ENCODE measurements at places on chromosomes 4 and X.

- no peak for DNase-seq
Observed at GRCh38 chrX:149961572-149961971, 23.3 kb upstream of the EOLA2 start.

DNA sequence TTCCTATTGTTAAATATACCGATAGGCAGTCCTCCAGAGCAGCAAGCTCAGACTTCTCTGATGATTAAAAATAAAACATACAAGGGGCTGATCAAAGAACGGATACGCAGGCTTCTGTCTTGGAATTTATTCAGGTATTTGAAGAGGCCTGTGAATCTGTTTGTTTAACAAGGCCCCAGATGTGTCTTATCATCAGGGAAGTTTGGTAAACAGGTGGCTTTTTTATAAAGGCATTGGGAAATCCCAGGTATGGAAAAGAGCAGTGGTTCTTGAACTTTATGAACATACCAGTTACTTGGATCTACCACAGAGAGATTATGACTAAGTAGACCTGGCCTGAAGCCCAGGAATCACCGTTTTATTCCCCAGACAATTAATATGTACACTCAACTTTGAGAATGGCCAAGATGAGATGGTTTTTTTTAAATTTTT lies 47.9 kb downstream of the SOWAHB start:
- DNase-seq: no peak

- no peak for DNase-seq
Observed at GRCh38 chr4:70722199-70722791, 531 bp downstream of the RUFY3 start.

DNA sequence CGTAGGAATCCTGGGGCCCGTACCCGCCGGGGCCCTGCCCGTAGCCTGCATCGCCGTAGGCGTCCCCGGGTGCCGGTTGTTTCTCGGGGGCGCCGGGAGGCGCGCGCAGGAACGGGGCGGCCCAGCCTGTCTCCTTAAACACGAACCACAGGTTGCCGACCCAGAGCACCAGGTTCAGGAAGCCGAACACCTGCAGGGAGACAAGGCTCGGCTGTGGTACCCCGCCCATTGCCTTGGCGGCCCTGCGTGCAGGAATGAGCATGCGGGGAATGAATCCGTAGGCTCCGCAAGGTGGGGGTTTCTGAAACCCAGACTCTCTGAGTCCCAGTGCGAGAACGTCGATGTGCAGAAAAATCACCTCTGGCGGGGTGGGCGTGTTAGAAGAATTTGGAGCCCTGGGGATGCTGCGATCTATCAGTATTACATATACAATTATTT lies 5.4 kb upstream of the PRICKLE3 start:
- no peak for DNase-seq

DNA sequence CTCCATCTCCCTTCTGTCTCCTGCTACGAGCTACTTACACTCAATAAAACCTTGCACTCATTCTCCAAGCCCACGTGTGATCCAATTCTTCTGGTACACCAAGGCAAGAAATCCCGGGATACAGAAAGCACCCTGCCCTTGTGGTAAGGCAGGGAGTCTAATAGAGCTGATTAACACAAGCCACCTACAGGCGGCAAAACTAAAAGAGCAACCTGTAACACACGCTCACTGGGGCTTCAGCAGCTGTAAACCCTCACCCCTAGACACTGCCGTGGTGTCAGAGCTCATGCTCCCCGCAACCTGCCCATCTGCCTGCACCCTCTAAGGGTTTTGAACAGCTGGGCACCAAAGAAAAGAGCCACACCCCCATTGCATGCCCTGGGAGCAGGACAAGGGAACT lies 755.4 kb upstream of the HTR2C start:
- no peak for DNase-seq

DNA sequence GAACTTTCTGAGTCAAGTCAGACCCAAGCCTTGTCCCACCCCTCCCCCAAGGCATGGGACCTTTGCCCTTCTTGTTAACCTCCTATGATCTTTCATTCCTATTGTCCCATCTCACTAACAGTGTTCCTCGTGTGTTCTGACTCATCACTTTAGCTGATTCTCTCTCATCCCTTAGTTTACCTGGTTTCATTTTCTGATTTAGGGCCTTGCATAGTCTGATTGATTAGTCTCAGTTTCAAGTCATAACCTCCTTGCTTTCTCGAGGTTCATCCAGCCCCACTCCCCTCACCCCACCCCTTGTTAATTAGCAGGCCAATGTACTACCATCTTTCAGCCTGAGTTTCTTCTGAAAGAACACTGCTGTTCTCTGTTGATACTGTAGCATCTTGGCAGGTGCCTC lies 517.4 kb downstream of the RPA4 start:
- no peak for DNase-seq

DNA sequence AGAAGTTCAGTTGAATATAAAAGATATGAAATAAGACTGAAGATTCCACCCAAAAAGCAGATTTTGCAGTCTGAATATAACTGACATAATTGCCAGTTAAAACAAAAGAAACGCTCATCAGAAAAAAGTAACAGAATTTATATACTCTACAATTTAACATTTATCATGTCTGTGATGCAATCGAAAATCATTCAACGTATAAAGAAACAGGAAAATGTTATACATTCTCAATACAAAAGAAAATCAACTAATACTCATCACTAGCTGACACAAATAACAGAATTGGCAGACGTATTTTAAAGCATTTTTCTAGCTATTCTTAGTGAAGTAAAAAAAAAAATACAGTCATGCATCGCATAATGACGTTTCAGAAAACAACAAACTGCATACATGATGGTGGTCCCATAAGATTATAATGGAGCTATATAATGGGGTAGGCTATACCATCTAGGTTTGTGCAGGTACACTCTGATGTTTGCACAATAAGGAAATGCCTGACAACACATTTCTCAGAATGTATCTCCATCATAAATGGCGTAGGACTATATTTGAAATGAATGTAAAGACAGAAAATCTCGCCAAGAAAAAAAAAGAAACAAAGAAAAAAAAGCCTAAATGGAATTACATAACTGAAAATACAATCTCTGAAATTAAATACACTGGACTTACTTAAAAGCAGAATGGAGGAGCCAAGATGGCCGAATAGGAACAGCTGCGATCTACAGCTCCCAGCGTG lies 34.3 kb downstream of the OR13H1 start:
- DNase-seq: no peak

DNA sequence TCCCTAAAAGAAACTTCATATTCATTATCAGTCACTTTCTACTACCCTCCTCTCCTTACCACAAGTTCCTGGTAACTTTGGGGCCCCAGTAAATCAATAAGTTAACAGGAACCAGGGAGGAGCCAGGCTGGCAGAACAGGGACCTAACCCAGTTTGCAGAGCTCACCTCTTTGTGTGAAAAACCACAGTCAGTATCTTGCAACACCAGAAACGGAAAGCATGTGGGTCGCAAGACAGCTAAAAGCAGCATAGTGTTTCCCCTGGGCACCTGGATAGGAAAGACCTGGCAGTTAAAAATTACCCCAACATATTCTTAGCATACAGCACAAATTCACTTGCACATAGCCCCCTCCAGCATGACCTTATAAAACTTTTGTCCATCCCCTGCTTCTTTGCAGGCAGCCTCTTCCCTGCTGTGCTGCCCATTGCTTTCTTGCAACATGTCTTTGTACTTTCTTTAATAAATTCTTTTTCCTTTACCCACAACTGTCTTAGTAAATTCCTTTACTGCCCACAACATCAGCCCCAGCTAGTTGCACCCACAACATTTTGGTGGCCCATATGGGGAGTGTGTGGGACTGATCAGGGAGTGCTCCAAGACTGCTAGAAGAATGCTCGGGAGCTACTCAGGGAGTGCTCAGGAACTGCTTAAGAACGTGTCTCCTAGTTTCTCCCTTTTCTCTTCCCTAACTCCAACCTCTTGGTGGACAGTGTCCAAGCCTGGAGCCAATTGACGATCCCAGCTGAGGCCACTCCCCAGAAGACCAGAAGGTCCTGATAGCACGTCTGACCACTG lies 83.4 kb downstream of the MSN start:
- DNase-seq: no peak

DNA sequence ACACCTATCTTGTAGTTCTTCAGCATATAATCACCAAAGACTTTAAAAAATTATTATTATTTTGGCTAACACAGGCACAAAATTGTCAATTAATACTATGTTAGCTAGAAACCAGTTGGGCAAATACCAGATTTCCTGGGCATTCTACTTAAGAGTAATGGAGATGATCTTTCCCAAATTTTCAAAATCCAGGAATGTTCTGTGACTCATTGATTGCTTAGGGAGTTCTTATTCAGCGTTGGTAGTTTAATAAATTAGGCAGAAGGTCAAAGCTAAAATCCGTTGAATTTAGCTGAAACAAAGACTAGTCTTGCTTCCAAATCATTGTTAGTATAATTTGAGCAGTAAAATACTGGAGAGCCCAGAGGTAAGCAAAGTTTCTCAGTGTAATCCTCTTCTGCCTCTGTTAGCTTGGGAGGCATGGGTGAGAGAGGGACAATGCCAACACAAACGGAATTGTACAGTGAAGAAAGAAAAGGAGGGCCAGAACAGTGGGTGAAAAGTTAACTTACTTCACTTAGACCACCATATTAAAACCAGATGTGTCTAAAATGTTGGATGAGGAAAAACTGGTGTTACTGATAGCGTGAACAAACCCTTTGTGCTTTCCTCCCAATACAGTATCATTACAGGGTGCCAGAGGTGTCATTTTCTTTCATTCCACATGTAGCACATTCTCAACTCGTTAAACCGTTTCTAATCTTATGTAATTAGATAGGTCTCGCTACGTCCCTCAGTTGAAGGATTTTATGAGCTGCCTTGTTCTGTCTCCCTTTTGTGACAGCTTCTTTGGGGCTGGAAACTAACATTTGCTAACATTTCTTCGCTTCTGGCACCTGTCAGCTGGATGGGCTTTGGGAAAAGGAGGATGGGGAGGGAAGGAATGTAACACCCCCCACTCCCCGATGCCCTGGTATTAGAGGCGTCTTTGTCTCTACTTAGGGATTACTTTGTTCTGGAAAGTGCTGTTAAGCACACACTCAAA lies 87.4 kb upstream of the CITED1 start:
- DNase-seq: no peak

- DNase-seq: no peak
Observed at GRCh38 chrX:40524423-40524822, 56.3 kb upstream of the ATP6AP2 start.

DNA sequence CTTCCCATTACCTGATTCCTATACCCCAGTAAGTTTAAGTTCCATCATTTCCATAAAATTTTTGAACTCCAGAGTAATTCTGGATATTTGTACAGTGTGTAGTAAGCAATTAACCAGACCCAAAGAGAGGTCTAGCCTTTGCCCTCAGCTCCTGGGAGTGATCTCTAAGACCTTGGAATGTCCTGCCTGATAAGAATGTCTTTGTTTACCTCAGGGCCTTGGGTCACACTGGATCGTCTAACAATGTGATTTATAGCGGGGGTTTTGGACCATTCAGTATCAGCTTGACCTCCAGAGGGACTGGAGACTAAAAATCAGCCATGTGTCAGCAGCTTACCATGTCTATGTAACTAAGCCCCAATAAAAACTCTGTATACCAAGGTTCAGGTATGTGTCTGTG lies 330.9 kb upstream of the PPP1R2C start:
- DNase-seq: no peak

DNA sequence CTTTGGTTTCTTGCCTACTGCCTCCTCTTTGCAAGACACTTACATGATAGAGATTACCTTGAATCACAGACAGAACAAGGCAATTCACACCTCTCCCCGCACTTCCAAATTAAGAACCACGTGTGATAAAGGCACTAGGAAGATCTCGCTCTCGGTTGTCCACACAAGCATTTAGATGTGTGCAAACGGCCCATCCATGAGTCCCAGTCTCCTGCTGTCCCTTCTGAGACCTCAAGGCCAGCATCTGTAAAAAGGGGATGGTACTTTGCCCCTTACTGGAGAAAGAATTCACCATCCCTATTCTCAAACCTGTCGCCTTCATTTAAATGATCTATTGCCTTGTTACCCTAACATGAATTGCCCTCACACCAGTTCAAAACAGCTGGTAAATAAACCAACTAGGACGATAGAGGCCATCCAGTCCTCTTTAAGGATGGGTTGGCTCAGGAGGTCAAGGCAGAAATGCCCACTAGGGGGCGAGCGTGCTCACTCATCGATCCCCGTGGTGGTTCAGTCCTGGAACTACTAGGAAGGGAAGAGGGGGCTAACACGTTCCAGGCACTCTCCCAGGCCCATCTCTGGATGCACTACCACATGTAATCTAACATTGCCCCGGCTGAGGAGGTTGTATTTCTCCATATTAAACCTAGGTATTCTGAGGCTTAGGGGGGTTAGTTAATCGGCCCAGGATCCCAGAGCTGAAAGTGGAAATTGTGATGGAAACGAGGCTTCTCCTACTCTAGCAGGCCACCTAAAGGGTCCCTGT lies 95.8 kb downstream of the DHX15 start:
- peak; percentile 89 for DNase-seq

DNA sequence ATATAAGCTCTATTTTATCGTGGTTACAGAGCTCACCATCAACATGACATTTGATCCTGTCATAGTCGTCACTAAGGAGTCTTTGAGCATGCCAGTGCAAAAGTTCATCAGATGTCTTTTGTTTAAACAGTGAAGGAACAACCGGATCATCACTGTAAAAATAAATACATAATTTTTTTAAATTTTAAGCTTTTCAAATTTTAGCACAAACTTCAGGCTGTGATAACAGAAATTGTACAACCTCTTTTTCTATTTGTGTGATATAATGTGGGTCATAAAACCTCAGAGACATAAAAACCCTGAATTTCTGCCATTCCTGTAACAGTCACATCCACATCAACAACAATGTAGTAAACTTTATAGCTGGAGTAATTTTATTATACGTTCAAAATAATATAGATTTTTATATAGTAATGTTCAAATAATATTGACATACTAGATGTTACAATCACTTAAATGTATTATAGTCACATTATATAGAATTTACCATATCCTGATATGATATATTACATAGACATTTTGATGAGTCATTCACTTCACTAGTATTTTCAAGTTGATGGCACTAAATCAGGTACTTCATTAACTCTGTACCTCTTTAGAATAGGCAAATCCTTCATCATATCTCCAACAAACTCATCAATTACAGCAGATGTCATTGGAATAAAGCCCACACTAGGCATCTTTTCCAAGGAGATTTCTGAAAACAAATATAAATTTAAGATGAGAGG lies 47.7 kb downstream of the DDX60L start:
- no peak for DNase-seq

DNA sequence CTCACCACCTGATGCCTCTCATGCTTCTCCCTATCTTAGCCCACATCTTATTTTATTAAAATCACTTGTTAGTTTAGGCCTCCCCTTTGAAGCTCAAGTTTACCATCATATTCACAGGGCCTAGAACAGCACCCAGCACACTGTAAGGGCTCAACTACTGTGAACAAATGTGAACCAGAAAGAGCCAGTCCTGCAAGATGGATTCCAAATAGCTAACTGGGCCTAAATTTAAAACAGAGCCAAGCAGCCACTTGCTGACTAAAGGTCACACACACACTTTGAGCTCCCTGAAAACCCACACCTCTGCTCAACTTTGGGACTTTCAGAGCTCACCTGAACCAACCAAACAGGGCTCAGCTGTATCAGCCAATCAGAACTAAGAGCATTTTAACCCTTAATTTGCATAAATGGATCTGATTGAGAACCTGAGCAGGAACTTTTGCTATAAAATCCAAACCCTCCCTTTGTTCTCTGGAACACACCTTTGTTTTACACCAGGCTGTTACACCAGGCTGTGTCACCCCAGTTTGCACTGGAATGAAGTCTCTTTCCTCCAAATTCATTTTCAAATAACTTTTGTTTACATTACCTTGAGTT lies 62.1 kb upstream of the EXOC1L start:
- DNase-seq: no peak

GRCh38 chr4:126405369-126405982 lies 1090.7 kb downstream of the FAT4 start:
- no peak for DNase-seq
